ENCODE measurements at places on chromosomes 12 and 14. TPM values are rescaled to one million over a fixed set of nuclear protein-coding genes. Genes with fewer than 3 reads are reported as not detected.

The CD69 gene
- 53.6 TPM for total RNA-seq

The PIWIL1 gene
- not detected for total RNA-seq

DNA sequence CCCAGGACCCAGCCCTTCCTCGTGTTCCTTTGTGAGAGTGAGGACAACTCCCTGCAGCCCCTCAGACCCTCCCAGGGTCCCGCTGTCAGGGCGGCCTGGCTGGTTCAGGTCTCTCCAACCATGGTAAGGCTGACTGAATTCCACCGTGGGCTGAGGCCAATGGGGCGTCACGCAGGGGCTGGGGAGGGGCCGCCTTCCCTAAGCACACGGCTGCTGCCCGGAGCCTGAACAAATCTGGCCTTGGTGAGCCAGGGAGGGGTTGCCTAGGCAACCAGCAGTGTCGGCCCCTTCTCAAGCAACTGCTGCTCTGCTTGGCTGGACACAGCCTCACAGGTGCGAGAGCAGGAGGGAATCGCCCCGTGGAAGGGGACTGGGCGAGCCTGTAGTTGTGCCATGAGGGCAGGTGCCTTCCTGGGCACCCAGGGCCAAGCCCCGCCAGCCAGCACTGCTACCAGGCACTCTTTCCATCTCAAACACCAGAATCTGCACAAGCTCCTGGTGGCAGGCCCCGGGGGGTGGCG lies 37.0 kb upstream of the GALNT9 start:
- H3K27ac ChIP-seq, result no peak overlapping the region
- no peak for DNase-seq
- no peak overlapping the region for H3K4me3 ChIP-seq
- H3K4me1 ChIP-seq, result no peaks in the 10 kb centered on the region
- H3K27me3 ChIP-seq, result peaks cover 21% of the 10 kb centered on the region

- no peaks in the 10 kb centered on the region for H3K4me1 ChIP-seq
- H3K27me3 ChIP-seq, result no peaks in the 10 kb centered on the region
- no peak for DNase-seq
- no peaks in the 10 kb centered on the region for H3K36me3 ChIP-seq
- no peak overlapping the region for H3K4me3 ChIP-seq
These were observed 8.3 kb upstream of the CHST11 start for GRCh38 chr12:104448451-104448850.

- H3K4me3 ChIP-seq, result no peak overlapping the region
- no peak for DNase-seq
- H3K27ac ChIP-seq, result no peak overlapping the region
- H3K4me1 ChIP-seq, result peaks cover 66% of the 10 kb centered on the region
- H3K36me3 ChIP-seq, result no peaks in the 10 kb centered on the region
These were observed 5.8 kb downstream of the CTDSP2 start for GRCh38 chr12:57840726-57841125.
